ENCODE measurements at places on chromosomes 12 and 14. TPM values are rescaled to one million over a fixed set of nuclear protein-coding genes. Genes with fewer than 3 reads are reported as not detected.

GRCh38 chr12:15001733-15002382 lies 29.0 kb downstream of the PDE6H start:
- H3K4me1 ChIP-seq = peaks cover 13% of the 10 kb centered on the region
- DNase-seq = peak; percentile 73
- H3K27me3 ChIP-seq = no peaks in the 10 kb centered on the region
- H3K27ac ChIP-seq = peak overlapping the region; percentile 41
- no peak overlapping the region for H3K4me3 ChIP-seq
- no peaks in the 10 kb centered on the region for H3K36me3 ChIP-seq

REM2 gene
- total RNA-seq = 2.3 TPM

- H3K36me3 ChIP-seq = no peaks in the 10 kb centered on the region
- no peaks in the 10 kb centered on the region for H3K27me3 ChIP-seq
- no peak for DNase-seq
- no peaks in the 10 kb centered on the region for H3K4me1 ChIP-seq
- no peak overlapping the region for H3K27ac ChIP-seq
Measured at GRCh38 chr12:76649099-76649498, 89.5 kb upstream of the OSBPL8 start.

AICDA gene
- 0.77 TPM for total RNA-seq

- no peak for DNase-seq
- H3K27me3 ChIP-seq = no peaks in the 10 kb centered on the region
- peaks cover 6% of the 10 kb centered on the region for H3K4me1 ChIP-seq
- H3K4me3 ChIP-seq = no peak overlapping the region
- H3K27ac ChIP-seq = no peak overlapping the region
- H3K36me3 ChIP-seq = no peaks in the 10 kb centered on the region
Measured at GRCh38 chr14:55446833-55447232, 6.4 kb upstream of the TBPL2 start.

DNA sequence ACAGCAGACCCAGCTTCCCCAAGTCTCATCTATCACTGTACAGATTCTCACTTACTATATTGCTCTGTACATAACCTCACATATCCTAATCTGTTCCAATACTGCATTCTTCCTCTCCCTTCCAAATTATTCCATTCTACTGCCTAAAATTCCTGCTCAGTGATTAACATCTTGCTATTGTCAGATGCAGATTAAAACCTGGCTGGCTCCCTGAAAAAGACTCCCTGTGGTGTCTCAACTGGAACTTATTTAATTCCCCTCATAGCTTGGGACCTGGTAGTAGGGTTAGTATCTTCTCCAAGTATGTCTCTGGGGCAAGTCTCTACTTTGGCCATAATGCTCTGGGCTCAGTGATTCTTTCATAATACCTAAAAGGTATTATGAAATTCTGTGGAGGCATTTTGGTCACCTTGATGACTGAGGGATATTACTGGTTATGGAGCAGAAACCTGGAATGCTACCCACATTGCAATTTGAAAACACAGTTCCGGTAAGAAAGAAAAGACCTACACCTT lies 55.8 kb downstream of the PAWR start:
- H3K4me1 ChIP-seq = no peaks in the 10 kb centered on the region
- H3K4me3 ChIP-seq = no peak overlapping the region
- DNase-seq = no peak
- H3K27me3 ChIP-seq = no peaks in the 10 kb centered on the region
- no peak overlapping the region for H3K27ac ChIP-seq
- no peaks in the 10 kb centered on the region for H3K36me3 ChIP-seq

- peaks cover 18% of the 10 kb centered on the region for H3K4me1 ChIP-seq
- no peaks in the 10 kb centered on the region for H3K36me3 ChIP-seq
- H3K27me3 ChIP-seq = no peaks in the 10 kb centered on the region
- H3K4me3 ChIP-seq = peak overlapping the region; percentile 91
- peak; percentile 92 for DNase-seq
- peak overlapping the region; percentile 88 for H3K27ac ChIP-seq
Measured at GRCh38 chr14:89417465-89418225, 612 bp upstream of the FOXN3 start.

GRCh38 chr12:46154221-46154985 lies 114.4 kb downstream of the SLC38A1 start:
- H3K36me3 ChIP-seq = no peaks in the 10 kb centered on the region
- H3K27ac ChIP-seq = no peak overlapping the region
- H3K4me3 ChIP-seq = no peak overlapping the region
- no peaks in the 10 kb centered on the region for H3K27me3 ChIP-seq
- peaks cover 6% of the 10 kb centered on the region for H3K4me1 ChIP-seq

- no peak overlapping the region for H3K4me3 ChIP-seq
- H3K4me1 ChIP-seq = no peaks in the 10 kb centered on the region
- no peaks in the 10 kb centered on the region for H3K27me3 ChIP-seq
- DNase-seq = no peak
- H3K27ac ChIP-seq = no peak overlapping the region
Measured at GRCh38 chr12:46499901-46500300, 127.3 kb upstream of the SLC38A2 start.
